ENCODE measurements at places on chromosomes 4 and X. TPM values are rescaled to one million over a fixed set of nuclear protein-coding genes. Genes with fewer than 3 reads are reported as not detected.

GRCh38 chrX:45515262-45516215, 314.9 kb upstream of the DIPK2B start:
- no peak for DNase-seq

GRCh38 chr4:2942532-2943363, 20.5 kb downstream of the NOP14 start:
- peak; percentile 61 for DNase-seq

DNA sequence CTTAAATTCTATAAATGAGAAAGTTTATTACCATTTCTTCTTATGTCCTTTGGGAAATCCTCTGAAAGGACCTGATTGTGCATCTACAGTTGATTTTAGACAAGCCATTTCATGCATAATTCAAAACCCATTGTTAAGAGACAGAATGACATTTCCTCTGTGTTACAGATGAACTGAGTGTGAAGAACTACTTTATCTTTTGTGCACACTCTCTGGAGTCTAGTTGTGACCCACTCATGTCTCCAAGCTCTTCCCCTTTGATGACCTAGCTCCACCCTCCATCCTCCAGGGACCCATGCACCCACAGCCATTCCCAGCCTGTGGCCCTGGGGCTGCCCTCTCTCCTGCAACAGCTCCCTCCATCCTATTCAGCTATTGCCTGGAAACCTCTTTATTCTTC, 57.5 kb upstream of the BMPR1B start:
- no peak for DNase-seq

DNA sequence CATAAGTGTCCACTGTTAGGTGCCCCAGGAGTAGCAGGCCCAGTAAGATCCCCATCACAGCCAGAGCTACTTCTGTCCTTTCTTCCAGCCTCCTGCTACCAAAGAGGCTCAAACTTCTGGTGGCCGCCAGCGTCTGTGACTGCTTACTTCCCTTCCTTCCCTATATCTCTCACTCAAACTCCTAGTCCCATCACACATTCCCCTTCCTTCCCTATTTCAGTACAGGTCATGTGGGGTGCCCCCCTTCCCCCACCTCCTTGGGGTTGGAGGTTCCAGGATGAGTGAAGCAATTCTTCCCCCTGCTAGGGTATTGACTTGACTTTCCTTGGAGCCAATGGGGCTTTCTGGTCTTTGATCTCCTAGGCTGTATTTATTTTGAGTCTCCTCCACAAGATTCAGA, at the start of gene VSIG4:
VSIG4 (minus strand) TSS at position 137 of the 400 bp plus-strand sequence; CDS start at position 55, 82 bp downstream.
- DNase-seq, result no peak

- DNase-seq, result no peak
These were observed 80.6 kb downstream of the ATXN3L start for GRCh38 chrX:13239272-13239671.

GRCh38 chr4:84685105-84685504, 102.2 kb downstream of the CDS1 start:
- DNase-seq, result no peak

- no peak for DNase-seq
These were observed 34.7 kb upstream of the TASL start for GRCh38 chrX:30612250-30612655.

- peak; percentile 81 for DNase-seq
These were observed 46.4 kb downstream of the ASMT start for GRCh38 chrX:1661048-1661921.

DNA sequence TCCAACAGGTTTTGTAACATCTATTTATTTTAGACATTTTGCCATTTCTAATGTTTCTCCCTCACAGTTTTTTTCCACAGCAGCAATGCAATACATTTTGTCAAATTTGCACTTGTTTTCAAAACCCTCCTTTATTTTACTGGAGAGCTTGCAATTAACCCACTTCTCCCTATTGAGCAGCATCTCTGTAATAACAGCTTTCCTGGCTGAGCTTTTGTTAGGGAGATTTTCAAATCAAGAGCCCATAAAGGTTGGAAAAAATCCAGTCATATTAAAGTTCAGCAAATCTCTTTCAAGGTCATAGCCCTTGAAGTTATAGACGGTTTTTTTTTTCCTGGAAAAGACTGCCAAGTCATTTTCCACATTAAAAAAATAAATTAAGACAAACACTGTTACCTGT, 450.6 kb upstream of the TENM3 start:
- DNase-seq, result no peak

GRCh38 chrX:47560179-47560933, 649 bp upstream of the ARAF start:
- DNase-seq, result no peak

DNA sequence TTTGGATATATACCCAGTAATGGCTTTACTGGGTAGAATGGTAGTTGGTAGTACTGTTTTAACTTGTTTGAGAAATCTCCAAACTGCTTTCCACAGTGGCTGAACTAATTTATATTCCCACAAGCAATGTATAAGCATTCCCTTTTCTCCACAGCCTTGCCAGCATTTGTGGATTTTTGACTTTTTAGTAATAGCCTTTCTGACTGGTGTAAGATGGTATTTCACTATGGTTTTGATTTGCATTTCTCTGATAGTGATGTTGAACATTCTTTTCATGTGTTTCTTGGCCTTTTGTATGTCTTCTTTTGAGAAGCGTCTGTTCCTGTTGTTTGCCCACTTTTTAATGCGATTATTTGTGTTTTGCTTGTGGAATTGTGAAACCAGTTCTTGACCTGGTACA, 290.5 kb downstream of the BMPR1B start:
- no peak for DNase-seq

GRCh38 chr4:108060164-108060563, 70.5 kb downstream of the HADH start:
- no peak for DNase-seq

DNA sequence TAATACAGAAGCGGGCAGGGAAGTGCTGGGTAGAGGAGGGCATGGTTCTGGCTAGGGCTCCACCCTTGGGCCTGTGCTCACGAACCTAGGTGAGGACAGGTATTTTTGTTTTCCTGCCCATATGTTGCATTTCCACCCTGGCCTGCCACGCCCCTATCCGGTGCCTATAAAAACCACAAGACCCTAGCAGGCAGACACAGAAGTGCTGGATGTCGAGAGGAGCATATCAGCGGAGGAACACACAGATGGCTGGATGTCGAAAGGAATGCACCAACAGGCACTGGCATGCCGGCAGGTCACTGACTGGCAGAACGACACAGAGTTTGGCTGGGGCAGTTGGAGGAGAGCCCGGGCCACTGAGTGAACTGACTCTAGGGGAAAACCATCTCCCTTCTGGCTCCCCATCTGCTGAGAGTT, 316.6 kb upstream of the BOD1L1 start:
- no peak for DNase-seq

- no peak for DNase-seq
These were observed 173.0 kb downstream of the SPCS3 start for GRCh38 chr4:176492646-176493302.

DNA sequence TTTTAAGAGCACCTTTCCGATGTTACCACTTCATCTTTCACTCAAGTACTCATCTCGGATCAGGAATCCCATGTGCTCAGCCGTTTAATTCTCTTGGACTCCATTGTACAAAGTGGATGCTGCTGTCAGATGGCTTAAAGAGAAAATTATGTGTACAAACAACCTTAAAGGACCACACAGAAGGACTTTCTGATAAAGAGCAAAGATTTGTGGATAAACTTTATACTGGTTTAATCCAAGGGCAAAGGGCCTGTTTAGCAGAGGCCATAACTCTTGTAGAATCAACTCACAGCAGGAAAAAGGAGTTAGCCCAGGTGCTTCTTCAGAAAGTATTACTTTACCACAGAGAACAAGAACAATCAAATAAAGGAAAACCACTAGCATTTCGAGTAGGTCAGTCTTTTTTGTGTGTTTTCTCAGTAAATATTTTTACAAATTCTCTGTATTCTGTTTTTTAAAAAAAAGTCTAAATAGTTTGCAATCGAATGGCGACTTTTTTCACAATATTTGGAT, 20.1 kb downstream of the MMAA start:
- DNase-seq, result no peak

- DNase-seq, result no peak
These were observed 359.0 kb downstream of the HS3ST1 start for GRCh38 chr4:11069581-11070211.

DNA sequence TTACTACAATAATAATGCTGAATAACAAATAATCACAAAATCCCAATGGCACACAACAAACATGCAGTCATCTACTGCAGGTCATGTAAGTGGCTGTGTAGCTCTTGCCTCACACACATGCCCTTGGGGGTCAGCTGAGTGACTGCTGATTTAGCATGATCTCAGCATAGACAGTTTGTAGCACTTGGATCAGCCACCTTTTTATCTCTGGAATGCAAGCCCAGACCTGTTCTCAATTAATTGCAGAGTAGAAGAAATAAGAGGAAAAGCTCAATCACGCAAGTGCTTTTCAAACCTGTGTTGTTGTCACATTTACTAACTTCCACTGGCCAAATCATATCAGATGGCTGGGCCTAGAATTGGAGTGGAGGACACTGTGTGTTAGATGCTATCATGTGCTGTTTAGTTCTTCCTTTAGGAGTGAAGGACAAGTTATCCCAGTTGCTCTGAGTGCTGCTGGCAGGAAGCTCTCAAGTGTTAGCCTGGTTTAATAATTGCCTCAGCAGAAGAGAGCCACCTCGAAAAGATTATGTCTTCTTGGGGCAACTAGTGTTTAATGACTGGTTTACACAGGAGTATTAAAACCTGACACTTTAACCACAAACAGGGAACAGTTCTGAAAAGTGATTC, 128.3 kb upstream of the EPHA5 start:
- DNase-seq, result no peak

- no peak for DNase-seq
These were observed 39.8 kb upstream of the TCEAL2 start for GRCh38 chrX:102085706-102086105.

- DNase-seq, result no peak
These were observed 76.7 kb downstream of the SCD5 start for GRCh38 chr4:82721819-82722423.

GRCh38 chr4:159142681-159143384, 40.0 kb downstream of the RAPGEF2 start:
- DNase-seq, result no peak

GRCh38 chrX:649166-649565, 18.6 kb downstream of the SHOX start:
- no peak for DNase-seq

GRCh38 chrX:31287861-31288260, 216.0 kb upstream of the FTHL17 start:
- DNase-seq, result no peak

DNA sequence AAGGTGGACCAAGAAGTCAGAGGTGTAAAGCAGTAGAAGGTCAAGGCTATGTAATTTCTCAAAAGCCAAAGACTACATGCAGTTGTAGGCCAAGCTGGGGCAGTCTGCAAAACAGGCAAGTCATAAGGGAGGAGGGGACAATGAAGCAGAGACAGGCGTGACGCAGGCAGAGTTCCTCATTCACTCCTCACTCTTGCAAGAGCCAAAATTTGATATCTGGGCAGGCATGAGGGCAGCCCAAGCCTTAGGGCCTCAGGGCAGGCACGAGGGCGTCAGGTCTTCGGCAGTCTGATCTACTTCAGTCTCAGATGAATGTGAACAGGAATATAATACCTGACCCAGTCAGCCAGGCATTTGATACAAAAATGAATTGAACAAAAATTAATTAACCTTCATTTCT, 86.4 kb upstream of the AGA start:
- DNase-seq, result no peak

GRCh38 chr4:148692242-148692641, 250.0 kb upstream of the NR3C2 start:
- DNase-seq, result peak; percentile 52

SUPT20HL1 gene
- not detected for total RNA-seq

CENPVL1 gene
- total RNA-seq, result not detected

CT83 gene
- not detected for total RNA-seq

ANKRD50 gene
- 14.9 TPM for total RNA-seq

KLHL4 gene
- total RNA-seq, result 0.53 TPM
